8988T (cell line): ENCODE measurements at places on chromosomes 5 and 9.

- DNase-seq: no peak
Measured at GRCh38 chr9:89036383-89036782, 45.1 kb downstream of the S1PR3 start.

DNA sequence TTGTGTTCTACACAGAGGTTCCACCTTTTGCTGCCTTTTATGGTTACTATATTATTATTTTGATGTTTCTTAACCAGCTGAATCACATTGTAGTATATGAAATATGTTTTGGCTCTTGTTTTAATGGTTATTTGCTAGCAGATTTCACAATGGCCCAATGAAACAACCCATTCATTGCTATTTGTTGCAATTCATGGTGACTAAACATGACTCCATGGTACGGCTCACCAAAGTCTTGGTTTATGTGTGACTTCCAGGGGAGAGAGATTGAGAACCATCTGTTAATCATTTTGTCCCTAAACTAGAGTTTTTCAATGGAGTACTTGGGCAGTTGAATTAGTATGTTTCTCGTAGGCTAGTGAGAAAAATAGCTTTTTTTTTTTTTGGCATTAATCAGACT is 108.4 kb downstream of the GHR start:
- DNase-seq: no peak

- DNase-seq: no peak
Measured at GRCh38 chr9:90167914-90168313, 474.7 kb downstream of the DIRAS2 start.

GRCh38 chr9:129933185-129934040 is 98.2 kb downstream of the USP20 start:
- DNase-seq: no peak

DNA sequence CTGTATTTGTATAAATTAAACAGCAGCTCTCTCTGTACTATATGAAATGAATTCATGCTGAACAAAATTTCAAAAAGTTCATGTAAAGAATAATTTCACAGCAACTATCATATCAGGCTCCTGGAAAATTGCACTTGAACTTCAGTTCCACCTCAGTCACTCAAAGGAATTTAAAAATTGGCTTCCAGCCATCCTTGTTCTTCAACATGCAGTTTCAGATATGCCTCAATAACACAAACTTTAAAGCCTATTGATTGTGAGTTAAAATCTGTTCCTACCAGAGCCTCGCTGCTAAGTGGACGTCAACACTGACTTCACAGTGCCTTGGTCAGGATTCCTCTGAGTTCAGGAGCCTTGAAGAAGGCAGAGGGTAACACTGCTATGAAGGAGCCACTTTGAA is 418.7 kb upstream of the WWC1 start:
- no peak for DNase-seq

GRCh38 chr9:128285033-128285784 is 9.1 kb downstream of the SWI5 start:
- DNase-seq: no peak

DNA sequence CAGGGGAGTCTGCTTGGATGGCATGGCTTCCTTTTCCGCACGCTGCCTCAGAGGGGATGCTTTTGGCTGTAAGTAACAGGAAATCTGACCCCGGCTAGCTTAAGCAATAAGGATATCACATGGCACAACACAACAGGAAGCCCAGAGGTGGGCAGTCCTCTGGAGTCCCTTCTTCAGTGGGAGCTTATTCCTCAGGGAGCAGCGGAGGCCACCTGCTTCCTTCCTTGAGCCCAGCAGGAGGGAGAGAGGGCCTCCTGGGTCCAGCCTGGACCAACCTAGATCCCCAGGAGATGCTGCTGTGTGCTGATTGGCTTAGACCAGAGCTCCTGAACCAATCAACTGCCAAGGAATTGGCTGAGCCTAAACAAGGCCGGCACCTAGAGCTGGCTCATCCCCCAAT is 66.3 kb downstream of the C9orf50 start:
- DNase-seq: no peak

- no peak for DNase-seq
Measured at GRCh38 chr9:79001012-79001411, 570.8 kb upstream of the TLE4 start.

DNA sequence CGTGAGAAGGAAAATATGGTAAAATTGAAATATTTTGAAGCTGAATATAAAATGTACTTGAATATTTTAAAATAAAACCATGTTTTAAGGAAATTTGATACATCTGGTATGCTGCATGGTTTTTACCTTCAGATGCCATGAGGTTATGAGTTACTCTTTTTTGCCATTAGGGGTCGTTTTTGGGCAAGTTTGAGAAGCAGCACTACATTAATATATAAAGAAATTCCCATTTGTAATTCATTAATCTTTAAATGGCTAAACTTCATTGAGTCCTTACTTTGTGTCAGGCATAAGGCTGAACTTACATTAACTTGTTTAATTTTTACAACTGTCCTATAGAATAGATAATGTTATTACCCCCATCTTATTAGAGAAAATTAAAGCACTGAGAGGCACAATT is 152.3 kb downstream of the KDM4C start:
- DNase-seq: no peak

DNA sequence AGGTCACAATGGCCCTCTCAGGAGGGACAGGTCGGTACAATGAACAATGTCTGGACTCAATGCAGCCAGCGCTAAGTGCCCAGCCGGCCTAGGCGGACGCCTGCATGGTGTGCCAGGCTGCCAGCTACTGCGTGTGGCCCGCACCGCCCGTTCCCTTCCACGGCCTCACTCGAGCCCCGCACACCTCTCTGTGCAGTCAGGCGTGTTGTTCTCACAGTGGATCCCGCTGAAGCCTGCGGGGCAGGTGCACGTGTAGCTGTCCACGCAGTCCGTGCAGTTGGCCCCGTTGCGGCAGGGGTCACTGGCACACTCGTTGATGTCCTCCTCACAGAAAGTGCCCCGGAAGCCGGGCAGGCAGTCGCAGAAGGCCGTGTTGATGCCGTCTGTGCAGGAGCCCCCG is 26.7 kb upstream of the SEC16A start:
- DNase-seq: no peak

DNA sequence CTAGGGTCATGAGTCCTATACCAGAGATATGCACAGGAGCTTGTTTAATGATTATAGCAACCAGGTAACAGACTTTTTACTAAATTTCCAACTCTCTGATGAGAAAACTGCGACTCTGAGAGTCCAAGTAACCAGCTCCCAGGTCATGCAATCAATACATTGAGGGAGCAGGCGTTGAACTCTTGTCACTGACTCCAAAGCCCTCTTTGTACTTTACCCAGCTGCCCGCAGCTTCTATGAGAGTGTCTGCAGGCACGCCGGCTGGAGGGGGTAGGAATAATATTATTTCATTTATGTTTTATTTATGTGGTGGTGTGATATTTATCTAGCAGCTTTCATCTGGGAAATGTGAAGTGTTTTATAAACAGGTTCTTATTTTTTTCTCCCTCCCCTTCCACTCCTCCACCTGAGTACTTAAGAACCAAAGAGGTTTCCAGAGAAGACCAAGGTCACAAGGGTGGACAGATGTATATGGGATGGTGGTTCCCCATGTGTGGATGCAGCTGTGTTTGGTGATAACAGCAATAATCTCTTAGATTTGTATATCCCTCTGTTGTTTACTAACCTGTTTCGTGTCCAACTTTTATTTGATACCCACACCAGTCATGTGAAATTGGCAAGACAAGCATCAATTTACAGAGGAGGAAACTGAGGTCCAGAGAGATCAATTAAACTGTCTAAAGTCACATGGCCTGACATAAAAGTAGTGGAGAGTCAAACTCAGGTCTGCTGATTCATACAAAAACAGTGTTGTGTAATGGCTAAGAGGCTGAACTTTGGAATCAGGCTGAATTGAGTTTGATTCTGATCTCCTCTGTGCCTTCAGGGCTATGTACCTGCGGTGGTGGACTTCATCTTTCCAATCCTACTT is 140.2 kb upstream of the TRIM32 start:
- DNase-seq: no peak

DNA sequence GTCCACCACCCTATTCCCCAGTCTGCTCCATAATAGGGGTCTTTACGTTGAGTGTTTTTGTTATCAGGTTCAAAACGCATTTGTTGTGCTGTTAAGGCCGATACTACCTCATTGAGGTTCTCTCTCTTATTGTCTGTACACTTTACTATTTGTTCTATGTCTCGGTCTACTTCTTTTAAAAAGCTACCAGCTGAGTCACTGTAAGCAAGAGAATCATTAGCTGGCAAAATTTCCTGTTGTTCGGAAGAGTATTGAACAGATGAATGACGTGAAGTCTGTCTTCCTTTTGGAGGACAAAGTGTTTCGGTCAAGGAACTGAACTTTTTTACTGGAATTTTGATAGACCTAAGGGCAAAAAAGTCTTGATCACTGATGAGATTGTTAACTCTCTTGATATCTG is 10.3 kb downstream of the LYSMD3 start:
- DNase-seq: no peak

GRCh38 chr5:149333711-149334443 is 11.4 kb upstream of the GRPEL2 start:
- no peak for DNase-seq

- no peak for DNase-seq
Measured at GRCh38 chr5:147346006-147346561, 111.3 kb downstream of the STK32A start.

- DNase-seq: no peak
Measured at GRCh38 chr5:116651653-116652052, 77.0 kb upstream of the SEMA6A start.

GRCh38 chr5:73728493-73729273 is 102.7 kb downstream of the ARHGEF28 start:
- DNase-seq: no peak

DNA sequence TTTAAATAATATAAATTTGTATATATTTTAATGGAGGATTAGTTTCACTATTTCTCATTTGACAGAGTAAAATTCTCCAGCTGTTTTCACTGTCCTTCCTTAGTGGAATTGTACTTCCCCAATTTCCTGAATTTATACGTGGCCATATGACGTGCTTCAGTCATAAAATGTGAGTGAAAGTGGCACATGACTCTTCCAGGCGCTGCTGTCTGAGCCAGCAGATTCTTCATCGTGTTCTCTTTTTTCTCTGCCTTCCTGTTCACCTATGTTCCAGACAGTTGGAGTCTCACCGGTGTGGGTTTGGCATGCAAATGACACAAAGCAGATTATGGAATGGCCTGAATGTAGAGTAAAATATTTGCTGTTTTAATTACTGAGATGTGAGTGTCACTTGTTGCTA is 684.1 kb downstream of the SEMA5A start:
- no peak for DNase-seq
